Activated CD4-positive, alpha-beta T cell treated with anti-CD3 and anti-CD28 coated beads, Interleukin-2, amount 50 U/mL, for 4 hours (primary cell): ENCODE measurements at places on chromosomes 1 and 21.

DNA sequence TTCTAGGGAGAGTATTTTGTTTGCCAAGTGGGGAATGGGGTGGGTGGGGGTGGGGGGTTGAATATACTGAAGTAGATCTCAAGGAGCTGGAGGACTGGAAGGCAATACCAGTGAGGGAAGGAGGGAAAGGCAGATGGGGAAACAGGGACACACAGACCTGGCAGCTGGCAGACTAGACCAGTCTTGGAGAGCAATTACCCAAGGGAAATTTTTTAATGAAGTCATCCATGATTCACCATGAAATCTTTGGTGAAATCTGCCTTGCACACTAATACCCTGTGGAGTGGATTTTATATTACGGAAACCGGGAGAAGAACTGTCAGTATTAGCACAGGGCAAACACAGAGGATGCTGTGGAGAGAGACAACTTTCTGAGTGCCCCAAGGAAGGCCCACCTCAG lies 29.7 kb upstream of the MARK1 start:
- DNase-seq, result no peak

DNA sequence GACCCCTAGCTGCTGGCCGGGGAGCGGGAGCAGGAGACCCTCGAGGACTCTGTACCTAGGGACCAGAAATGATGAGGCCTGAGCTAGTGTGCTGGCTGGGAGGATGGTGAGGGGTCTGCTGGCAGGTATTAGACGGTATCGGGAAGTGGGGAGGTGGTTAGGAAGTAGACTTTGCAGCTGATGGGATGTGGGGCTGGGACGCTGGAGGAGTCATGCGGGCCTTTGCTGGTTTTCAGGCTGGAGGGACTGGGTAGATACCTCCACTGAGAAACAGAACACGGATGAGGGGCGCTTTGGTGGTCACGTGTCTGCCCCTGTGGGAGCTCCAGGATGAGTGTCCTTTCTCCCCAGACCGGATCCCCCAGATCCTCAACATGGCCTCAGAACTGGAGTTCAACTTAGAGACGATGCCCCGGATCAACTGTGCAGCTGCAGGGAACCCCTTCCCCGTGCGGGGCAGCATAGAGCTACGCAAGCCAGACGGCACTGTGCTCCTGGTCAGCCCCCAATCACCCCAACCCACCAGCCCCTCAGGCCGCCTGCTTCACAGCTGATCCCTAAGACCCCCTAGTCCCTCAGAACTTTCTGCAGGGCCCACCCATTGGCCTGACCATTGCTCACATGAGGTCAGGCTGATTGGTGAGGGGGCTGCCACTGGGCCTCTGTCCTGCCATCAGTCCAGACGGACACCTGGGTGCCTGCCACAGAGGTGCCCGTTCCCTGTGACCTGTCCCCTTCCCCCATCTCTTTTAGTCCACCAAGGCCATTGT lies 8.0 kb downstream of the TIE1 start:
- DNase-seq, result no peak

DNA sequence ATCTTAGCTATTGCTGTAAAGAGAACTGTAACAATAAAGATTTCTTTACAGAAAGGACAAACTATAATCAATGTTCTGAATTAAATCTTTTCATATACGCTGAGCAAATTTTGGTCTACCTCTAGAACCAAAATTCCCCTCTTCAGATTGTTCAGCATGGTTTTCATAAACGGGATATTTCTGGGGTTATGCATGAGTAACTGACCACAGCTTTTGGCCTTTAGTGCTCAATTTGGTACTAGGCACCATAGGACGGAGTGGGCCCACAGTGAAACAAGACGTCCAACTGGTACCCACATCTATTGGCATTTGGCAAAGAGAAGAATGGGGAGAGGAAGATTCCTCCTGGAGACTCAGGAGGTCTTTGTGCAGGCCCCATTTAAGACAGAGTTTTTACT lies 184.5 kb downstream of the TGFBR3 start:
- no peak for DNase-seq

DNA sequence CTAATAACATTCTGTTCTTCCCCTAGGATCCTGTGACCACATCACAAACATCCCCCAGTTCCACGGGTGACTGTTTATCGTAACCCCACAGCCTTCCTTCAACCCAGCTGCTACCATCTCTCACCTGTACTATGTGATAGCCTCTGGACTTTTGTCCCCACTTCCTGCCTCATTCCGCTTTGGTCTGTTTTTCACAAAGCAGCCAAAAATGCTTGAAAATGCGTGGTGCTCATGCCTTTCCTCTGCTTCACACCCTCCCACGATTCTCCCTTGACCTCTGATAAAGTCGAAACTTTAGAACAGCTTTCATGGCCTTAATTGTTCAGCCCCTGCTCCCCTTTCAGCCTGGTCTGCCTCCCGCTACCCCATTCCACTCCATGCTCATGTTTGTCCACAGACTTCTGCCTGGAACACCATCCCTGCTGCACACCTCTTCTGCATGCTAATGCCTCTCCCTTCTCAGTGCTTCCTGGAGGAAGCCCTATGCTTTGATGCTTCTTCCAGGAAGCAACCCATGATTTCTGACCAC lies 165.6 kb downstream of the PLPP3 start:
- DNase-seq, result no peak

- DNase-seq, result no peak
These were observed at the start of gene KIF26B for GRCh38 chr1:245154429-245155271. KIF26B (plus strand) TSS chr1:245154985; CDS start chr1:245155425, 440 bp downstream.

- DNase-seq, result no peak
These were observed 38.8 kb upstream of the STMN1 start for GRCh38 chr1:25944986-25945385.

- DNase-seq, result no peak
These were observed 129.0 kb downstream of the LYPLAL1 start for GRCh38 chr1:219302697-219303096.

- no peak for DNase-seq
These were observed 57.6 kb downstream of the DNM3 start for GRCh38 chr1:171898941-171899340.

- DNase-seq, result no peak
These were observed 139.2 kb upstream of the KLHDC7A start for GRCh38 chr1:18341291-18342069.

GRCh38 chr1:183105449-183105848 lies 80.6 kb upstream of the LAMC2 start:
- no peak for DNase-seq
